ENCODE measurements at places on chromosomes 7 and 10.

GRCh38 chr10:6231730-6232129, 29.0 kb downstream of the PFKFB3 start:
- peak; percentile 20 for DNase-seq

- no peak for DNase-seq
Measured at GRCh38 chr7:142560166-142560565, 189.1 kb upstream of the PRSS1 start.

DNA sequence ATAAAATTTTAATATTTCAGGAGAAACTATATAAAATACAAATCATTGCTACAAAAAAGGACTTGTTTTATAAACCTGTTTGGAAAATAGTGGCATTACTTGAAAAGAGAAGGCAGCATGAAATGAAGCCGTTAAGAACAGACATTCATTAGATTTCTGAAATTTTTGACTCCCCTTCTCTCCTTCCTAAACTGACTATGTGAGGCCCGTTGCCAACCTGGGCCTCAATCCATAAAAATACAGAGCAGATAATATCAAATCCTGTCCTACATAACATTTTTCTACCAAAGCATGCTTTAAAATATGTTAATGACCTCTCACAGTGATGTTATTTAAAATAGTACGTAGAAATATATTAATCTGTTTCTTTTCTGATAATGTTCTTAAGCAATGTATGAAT, 34.5 kb upstream of the ING3 start:
- no peak for DNase-seq

- DNase-seq = no peak
Measured at GRCh38 chr10:68586606-68587305, 26.6 kb downstream of the TET1 start.

GRCh38 chr10:103703941-103704919, 151.1 kb downstream of the SH3PXD2A start:
- peak; percentile 48 for DNase-seq

DNA sequence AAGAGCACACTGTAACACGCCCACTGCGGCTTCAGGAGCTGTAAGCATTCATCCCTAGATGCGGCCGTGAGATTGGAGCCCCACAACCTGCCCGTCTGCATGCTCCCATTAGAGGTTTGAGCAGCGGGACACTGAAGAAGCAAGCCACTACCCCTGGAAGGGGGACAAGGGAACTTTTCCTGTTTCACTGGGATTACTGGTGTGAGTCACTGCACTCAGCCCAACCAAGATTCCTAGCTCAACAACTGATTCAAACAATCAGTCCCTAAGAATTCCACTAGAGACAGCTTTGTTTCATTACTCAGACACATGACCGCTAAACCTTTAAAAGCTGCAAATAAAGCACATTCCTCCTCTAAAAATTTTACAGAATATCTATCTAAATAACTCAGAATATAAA, 69.8 kb downstream of the ORC5 start:
- no peak for DNase-seq

DNA sequence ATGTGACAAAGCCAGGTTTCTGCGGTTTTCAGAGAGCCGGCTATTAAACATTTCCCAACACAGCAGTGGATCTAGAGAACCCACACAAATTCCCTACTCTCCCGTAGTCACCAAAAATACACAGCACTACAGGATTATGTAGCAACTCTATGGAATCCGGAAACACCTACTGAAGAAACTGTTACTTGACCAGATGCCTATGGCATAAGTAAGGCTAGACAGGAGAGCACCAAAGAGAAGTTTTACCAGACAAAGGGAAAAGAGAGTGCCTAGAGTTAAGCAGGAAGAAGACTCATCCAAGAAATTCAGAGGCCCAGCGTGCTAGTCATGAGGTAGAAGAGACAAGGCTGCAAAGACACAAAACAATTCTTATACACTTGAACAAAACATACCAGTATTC, 321.1 kb downstream of the PARD3 start:
- DNase-seq = no peak

- no peak for DNase-seq
Measured at GRCh38 chr10:101112799-101113594, 18.1 kb upstream of the TLX1 start.

DNA sequence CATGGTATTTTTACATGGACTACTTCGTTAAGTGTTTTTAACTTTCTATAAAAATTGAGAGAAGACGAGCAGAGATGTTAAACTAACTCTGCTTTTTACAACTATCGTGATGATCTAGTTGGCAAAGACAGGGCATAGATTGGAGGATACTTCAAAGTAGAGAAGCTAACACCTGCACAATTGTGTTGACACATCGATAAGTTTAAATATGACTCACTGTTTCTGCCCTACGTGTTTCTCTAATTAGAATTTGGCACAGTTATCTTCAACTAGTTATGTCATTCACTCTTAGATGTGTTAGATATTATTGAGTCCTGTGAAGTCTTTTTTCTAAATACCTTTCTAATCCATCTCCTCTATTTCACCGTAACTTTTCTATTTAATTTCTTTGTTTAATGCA, 68.5 kb upstream of the FERD3L start:
- DNase-seq = no peak

GRCh38 chr10:132361581-132362101, 29.6 kb downstream of the LRRC27 start:
- peak; percentile 45 for DNase-seq

- peak; percentile 36 for DNase-seq
Measured at GRCh38 chr10:1230138-1230537, 174.0 kb downstream of the WDR37 start.

DNA sequence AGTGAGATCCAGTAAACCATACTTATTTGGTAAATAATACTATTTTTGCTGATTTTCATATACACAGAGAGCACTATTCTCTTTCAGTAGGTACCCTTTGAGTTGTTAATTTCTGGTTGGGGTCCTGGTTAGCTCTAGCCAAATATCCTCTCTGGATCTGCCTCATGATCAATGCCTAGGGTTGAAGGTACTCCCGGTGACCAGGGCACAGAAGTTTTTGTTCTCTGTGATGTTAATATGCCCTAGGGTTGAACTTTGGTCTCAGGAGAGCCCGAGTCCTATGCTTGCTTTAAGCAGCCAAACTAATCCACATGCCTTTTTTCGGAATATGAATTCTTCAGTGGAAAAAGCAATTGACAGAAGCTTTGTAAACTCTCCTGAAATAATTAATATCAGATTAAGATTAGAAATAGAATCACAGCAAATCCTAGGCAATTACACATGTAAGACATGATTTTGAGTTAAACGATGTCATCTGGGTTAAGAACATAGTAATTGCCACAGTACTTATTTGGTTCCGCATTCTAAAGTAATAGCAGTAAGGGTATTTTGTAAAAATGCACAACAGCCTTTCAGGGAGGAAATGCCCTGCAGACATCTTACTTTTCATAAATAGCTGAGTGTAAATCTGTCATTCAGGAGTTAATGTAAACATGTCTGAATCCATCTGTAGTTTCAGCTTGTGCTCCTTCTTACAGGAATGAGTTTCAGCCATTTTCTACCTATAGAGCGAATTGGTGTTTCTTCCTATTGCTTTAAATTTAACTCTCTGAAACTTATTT, 10.1 kb downstream of the CHN2 start:
- DNase-seq = peak; percentile 62

DNA sequence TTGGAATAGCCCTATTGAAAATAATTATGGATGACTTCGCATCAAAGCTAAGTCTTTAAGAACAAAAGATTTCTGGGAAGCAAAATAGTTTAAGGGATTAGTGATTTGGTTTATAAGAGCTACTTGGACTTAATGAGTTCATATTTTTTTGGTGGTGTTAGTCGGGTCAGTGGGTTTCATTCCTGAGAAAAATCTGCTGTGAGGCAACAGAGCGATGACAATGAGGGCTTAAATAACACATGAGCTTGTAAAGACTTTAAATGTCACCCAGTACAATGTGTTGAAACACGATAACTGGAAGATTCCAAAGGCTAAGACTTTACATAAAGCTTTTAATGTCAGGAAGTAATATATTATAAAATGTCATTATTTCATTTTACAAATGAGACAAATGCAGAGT, 178.8 kb downstream of the ARL4A start:
- no peak for DNase-seq

DNA sequence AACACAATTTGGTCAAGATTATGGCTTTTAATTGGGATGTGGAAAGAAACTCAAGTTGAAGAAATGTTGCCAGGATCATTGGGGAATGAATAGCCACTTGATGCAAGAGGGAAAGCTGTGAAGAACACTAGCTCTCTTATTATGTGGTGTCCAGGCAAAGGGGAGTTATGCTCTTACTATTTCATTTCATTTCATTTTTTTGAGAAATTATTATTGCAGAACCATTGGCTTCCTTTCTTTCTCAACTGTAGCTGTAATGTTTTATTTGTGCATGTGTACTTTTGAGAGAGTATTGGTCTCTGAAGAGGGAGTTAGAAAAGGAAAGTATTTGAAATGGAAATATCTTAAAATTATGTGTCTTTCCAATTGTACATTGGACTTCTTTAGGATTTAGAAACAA, 312.6 kb upstream of the BMPER start:
- DNase-seq = no peak
